ENCODE measurements at places on chromosomes 4 and X.

DNA sequence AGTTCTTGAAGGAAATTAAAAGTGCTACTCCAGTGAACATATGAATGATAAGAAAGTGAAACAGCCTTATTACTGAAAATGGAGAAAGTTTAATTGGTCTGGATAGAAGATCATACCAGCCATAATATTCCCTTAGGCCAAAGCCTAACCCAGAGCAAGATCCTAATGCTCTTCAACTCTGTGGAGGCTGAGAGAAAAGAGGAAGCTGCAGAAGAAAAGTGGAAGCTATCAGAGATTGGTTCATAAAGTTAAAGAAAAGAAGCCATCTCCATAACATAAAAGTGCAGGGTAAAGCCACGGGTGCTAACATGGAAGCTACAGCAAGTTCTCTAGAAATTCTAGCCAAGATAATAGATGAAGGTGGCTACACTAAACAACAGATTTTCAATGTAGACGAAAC lies 85.5 kb upstream of the ATOH1 start:
- no peak for DNase-seq

DNA sequence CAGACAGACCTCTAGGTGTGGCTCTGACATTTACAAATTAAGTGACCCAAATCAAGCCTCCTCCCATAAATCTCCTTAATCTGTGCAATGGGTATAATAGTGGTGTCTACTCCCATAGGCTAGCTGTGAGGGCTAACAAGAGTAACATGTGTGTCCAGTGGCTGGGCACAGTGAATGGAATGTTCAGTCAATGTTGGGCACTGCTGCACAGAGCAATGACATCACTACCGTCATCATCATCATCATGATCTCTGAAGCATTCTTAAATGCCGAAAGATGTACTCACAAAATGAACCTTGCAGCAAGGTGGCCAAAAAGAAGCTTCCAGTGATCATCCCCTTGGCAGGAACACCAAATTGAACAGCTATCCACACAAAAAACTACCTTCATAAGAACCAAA lies 43.5 kb downstream of the CHRNA9 start:
- DNase-seq, result no peak

- no peak for DNase-seq
These were observed 76.7 kb downstream of the SCD5 start for GRCh38 chr4:82721819-82722423.

DNA sequence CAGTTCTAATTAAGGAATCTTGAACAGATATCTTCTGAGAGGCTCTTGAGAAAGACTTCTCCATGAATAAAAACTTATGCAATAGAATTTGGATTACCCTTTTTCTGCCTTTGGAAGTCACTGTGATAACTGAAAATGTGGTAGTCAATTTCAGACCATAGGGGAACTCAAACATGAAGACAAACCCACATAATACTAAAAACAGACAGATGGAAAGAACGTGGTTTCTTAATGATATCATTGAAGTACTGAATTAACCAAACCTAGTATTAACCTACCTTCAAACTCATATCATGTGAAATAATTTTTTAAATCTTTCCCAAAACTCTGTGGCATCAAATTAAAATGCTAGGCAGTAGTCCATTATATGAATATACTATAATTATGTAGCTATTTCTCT lies 153.5 kb downstream of the CAMK2D start:
- DNase-seq, result no peak

GRCh38 chr4:143337600-143338287 lies 1.1 kb downstream of the GAB1 start:
- peak; percentile 58 for DNase-seq

DNA sequence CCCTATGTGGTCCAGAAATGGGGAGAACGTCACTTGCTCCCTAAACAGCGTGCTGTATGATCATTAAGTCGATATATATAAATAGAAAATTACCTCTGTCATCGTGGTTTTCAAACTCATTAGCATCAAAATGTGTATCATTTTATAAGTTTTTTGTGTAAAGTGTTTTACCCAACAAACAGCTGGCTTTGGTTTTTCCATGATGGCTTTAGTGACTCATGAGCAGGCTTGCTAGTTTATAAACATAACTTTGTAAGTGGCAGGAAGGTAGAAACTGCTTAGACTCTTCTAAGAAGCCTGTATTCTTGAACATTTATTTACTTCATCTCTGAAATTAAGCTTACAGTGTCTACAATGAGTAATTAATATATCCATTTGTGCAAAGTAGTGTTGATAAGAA lies 108.4 kb upstream of the DIPK2B start:
- DNase-seq, result no peak

GRCh38 chr4:113958766-113959538 lies 20.5 kb downstream of the ARSJ start:
- no peak for DNase-seq

- DNase-seq, result no peak
These were observed 19.4 kb upstream of the SLC25A6 start for GRCh38 chrX:1411326-1411725.

GRCh38 chrX:14173873-14174272 lies 144.2 kb upstream of the GEMIN8 start:
- DNase-seq, result no peak

DNA sequence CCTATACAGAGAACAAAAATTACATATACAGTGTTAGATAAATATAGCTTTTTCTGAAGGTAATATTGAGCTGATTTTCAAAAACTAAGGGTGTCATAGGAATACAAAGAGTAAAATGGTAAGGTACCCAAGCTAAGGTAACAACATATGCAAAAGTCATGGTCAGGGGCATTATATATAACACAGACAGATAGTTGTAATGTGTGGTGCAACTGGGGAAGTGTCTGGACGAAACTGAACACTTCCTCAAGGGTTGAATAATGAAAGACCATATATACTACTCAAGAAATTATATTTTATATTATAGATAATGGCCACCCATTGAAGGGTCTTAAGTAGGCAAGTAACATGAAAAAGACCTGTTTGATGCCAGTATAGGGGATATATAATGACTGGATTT lies 262.1 kb upstream of the CXXC4 start:
- no peak for DNase-seq

- no peak for DNase-seq
These were observed 21.6 kb downstream of the CCNG2 start for GRCh38 chr4:77178560-77178959.

DNA sequence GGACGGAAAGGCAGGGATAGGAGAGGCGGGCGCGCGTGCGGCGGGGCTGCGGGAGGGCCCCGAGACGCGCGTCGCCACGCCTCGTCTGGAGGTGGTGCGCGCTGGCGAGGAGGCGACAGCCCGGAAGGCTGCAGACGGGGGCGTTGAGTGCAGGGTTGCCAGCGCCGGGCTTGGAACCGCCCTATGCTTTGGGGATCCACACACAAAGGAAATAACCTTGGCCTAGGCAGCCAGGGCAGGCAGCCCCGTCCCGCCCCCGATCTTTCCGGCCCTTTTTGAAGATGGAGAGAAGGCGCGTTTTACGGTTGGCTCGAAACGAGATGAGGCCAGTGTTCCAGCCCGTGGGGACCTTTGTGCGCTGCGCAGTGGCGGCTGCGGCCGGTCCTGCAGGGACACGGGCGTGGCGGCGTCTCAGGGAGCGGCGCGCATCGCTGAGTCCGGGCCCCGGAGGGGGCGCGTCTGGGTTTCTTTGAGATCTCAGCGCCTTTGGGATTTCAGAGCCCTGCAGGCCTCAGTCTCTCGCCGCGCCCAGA lies 50.8 kb upstream of the TRIM2 start:
- peak; percentile 78 for DNase-seq

GRCh38 chrX:98077440-98077839 lies 1193.7 kb downstream of the RPA4 start:
- DNase-seq, result no peak

DNA sequence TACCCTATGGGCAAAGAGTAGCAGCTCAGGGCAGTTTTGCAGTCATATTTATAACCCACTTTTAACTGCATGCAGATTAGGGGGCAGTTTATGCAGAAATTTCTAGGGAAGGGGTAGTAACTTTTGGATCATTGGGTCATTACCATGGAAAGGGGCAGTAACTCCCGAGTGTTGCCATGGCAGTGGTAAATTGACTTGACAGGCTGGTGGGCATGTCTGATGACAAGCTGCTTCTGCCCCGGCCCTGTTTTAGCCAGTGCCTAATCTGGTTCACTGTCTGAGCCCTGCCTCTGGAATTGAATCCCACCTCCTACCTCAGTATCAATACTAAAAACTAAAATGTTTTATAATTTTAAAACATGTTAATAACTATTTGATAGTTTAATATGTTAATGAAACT lies 362.1 kb upstream of the ATOH1 start:
- DNase-seq, result peak; percentile 56

DNA sequence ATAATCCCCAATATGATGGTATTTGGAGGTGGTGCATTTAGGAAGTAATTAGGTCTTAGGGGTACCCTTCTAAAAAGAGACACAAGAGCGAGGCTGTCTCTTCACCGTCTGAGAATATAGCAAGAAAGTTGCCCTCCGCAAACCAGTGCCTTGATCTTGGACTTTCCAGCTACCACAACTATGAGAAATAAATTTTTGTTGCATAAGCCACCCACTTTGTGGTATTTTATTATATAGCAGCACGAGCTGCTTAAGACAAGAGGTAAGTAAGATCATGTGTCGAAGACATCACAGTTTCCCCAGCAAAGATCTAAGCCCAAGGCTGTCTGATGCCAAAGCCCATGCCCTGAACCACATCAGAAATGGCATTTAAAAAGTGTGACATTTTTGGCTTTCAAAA lies 9.6 kb upstream of the EXOSC9 start:
- DNase-seq, result no peak

DNA sequence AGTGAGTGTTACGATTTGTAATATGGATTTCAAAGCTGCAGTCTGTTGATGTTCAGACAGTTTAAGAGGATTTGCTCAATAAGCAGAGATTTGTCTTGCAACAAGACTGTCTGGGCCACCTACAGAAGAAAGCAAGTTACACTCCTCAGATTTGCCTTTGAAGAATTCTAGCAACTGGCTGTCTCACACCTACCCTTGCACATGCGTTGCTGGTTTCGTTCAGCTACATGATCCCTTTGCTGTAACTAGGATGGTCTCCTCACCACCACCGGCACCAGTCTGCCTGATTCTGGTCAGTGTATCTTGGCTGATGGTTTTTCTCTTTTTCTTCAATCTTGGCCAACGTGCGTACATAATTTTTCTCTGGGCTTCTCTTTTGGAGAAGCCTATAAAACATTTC lies 172.7 kb upstream of the LCORL start:
- no peak for DNase-seq

- no peak for DNase-seq
These were observed 27.4 kb upstream of the SOD3 start for GRCh38 chr4:24768006-24768405.

DNA sequence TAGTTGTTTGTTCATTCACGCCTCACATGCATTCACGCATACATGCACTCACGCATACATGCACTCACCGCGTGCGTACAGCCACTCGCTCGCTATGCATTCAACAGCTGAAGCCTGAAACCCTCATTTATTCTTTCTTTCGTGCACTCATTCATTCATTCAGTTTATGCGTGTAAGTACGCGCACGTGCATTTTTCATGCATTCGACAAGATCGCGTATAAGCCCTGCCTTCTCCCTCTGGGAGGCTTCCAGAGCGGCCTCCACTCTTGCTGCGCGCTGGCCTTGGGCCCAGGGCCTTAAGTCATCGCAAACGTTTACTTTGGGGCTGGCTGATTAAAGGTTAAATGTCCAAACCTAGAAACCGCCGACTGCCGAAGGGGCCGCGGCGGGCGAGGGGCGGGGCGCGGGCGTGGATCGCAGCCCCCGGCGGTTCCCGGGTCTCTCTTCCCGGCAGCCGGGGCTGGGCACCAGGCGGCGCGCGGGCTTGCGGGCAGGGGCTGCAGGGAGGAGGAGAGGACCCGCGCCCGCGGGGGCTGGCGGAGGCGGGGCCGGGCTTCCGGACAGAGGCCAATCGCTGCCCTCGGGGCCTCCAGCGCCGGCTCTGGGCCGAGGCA lies at the start of gene GYG2:
Gene GYG2 (plus strand): TSS at position 587 of the 615 bp plus-strand sequence. CDS start 1,259 bp downstream, outside the sequence.
- peak; percentile 51 for DNase-seq

All from ecto neural progenitor cell (in vitro differentiated cells).